Pericardium fibroblast (primary cell): ENCODE measurements at places on chromosomes 16 and 17. TPM values are rescaled to one million over a fixed set of nuclear protein-coding genes. Genes with fewer than 3 reads are reported as not detected.

SHBG gene
- 0.12 and 4.1 TPM in 2 replicates for total RNA-seq

TNP2 gene
- not detected in 2 replicates for total RNA-seq

KRT28 gene
- total RNA-seq = not detected in 2 replicates

PRSS36 gene
- total RNA-seq = 0.34 and 1.3 TPM in 2 replicates

PABPN1L gene
- total RNA-seq = not detected in 2 replicates

TEX19 gene
- not detected in 2 replicates for total RNA-seq

AGRP gene
- not detected in 2 replicates for total RNA-seq

CDH3 gene
- total RNA-seq = 0.17 and 0.47 TPM in 2 replicates

NME1 gene
- 50.1 and 74.9 TPM in 2 replicates for total RNA-seq

ADGRG3 gene
- total RNA-seq = not detected in 2 replicates

WNT9B gene
- total RNA-seq = not detected in 2 replicates

CD300LB gene
- total RNA-seq = not detected in 2 replicates

ABHD15 gene
- 11.6 and 12.1 TPM in 2 replicates for total RNA-seq
